NCI-H2029 (cell line): ENCODE measurements at places on chromosomes 7 and 10.

DNA sequence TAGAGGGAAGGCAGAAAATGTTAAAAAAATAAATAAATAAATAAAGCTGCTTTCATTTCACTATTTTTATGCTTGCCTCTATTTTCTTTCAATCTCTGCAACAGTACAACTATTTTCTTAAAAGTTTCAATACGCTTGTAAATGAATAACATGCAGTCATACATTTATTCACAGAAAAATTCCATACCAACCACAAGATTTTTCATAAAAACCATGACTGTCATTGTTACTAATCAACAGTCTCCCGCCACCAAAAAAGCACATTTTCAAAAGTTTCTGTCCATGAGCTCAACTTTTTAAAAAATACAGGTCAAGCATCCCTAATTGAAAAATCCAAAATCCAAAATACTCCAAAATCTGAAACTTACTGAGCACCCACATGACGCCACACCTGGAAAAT lies 5.3 kb downstream of the PARD3 start:
- no peak for DNase-seq

DNA sequence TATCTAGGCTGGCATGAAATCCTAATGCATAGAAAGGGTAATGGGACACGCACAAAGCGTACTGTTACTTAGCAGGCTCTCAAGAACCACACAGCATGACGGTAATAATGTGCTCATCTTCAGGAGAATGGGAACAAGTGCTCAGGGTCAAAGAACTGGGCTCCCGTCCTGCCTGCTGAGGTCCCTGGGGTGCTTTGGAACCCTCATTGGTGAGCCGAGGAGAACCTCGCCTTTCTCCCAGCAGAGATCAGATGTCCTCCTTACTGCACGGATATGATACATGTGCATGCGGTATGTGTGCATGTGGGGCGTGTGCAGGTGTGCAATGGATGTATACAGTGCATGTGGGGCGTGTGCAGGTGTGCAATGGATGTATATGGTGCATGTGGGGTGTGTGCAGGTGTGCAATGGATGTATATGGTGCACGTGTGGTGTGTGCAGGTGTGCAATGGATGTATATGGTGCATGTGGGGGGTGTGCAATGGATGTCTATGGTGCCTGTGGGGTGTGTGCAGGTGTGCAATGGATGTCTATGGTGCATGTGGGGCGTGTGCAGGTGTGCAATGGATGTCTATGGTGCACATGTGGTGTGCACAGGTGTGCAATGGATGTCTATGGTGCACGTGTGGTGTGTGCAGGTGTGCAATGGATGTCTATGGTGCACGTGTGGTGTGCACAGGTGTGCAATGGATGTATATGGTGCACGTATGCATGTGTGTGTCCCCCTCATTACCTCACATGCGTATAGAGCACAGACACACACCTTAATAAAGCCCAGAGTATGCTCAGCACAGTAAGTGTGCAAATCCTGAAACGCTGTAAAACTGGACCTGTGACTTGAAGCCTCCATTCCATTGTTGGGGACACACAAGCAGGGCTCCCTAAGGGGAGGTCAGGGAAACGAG lies 336.3 kb downstream of the PTPRN2 start:
- no peak for DNase-seq

DNA sequence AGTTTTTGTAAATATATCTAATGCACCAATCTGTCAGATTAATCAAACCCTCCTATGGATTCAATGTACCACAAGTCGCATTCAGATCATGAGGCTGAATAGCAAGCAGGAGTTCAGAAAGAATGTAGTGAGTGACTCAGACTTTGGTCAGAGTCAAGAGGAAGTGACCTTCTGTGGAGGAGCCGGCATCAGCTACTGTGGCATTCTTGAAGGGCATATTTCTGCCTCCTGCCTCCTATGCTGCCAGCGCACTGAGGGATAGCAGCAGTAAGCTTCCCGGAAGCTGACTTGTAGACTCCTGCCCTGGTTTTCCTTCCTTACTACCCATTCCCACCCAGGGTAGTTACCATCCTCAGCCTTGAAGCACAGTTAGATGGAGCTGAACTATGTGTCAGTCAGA lies 867.5 kb downstream of the NRG3 start:
- no peak for DNase-seq

DNA sequence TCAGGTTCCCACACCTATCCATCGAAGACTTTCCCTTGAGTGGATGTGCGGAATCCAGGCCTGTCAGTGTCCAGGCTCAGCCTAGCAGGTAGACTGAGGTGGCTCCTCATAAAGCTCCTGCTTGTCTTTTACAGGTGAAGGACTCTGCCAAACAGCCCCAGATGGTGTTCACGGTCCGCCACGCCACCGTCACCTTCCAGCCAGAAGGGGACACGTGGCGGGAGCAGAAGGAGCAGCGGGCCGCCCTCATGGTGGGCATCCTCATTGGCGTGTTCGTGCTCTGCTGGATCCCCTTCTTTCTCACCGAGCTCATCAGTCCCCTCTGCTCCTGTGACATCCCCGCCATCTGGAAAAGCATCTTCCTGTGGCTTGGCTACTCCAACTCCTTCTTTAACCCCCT lies 13.9 kb downstream of the HTR5A start:
- no peak for DNase-seq

- no peak for DNase-seq
Measured at GRCh38 chr10:118773041-118773440, 18.3 kb upstream of the CACUL1 start.

- no peak for DNase-seq
Measured at GRCh38 chr7:2154121-2154520, 78.6 kb downstream of the MAD1L1 start.

- DNase-seq: no peak
Measured at GRCh38 chr10:62188021-62188616, 80.5 kb downstream of the RTKN2 start.

GRCh38 chr10:29378106-29378505 lies 89.2 kb downstream of the LYZL1 start:
- DNase-seq: no peak

DNA sequence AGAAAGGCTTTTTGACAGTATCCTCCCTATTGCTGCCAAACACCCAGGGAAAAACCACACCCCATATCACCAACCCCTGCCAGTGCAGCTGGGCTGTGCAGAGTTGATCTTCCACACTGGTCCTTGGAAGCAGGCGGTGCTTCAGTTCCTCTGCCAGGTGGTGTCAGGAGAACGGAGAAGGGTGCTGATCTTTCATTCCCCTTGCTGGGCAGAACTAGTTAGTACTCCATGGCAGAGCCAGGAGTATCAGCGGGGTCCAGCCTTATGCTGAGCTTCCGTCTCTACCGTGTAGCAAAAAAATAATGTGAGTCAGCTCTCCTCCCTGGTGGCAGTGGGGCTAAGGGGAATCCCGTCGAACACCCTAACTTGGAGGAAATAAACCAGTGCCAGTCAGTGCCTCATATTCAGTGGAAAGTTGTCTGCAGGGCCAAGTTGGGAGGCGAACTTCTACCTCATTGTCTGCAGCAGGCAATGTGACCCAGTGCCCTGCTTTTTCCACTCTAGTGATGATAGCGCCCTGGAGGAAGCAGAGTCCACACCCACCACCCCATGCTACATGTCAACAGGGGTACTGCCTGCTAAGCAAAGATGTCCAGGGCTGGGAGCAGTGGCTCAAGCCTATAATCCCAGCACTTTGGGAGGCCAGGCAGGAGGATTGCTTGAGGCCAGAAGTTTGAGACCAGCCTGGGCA lies 175.4 kb downstream of the AUTS2 start:
- DNase-seq: no peak

GRCh38 chr7:130853503-130854279 lies 119.7 kb upstream of the KLF14 start:
- DNase-seq: no peak

DNA sequence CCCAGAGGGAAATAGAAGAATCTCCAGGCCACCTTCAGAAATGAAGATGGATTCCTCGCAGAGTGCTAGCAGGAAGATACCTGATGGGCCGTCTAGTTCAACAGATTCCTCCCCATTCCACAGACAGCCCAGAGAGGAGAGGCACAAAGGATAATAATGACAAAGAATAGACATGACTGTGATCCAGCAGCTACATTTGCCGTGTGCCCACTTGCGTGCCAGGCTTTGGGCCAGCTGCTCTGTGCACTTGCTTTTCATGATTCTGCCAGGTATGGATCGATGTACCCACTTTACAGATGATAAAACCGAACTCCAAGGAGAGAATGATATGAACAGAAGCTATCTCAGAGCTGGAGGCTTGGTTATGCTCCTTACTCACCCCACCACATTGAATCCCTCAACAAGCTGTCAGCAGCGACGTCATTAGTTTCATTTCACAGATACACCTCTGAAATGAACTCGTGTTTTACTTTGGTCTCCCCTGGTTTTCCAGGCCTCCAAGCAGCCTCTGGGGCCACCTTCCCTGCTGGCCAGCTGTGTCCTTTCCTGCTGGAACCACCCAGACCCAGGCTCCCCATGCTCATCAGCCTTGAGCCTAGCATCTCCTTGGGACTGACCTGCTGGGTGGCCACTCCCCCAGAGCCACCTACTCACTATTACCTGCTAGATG lies 11.9 kb upstream of the WDFY4 start:
- no peak for DNase-seq

- DNase-seq: no peak
Measured at GRCh38 chr10:50381642-50382041, 130.3 kb upstream of the ASAH2 start.

- DNase-seq: no peak
Measured at GRCh38 chr7:18831419-18831818, 286.0 kb downstream of the TWIST1 start.

- DNase-seq: no peak
Measured at GRCh38 chr10:79092292-79092896, 23.6 kb downstream of the ZMIZ1 start.

DNA sequence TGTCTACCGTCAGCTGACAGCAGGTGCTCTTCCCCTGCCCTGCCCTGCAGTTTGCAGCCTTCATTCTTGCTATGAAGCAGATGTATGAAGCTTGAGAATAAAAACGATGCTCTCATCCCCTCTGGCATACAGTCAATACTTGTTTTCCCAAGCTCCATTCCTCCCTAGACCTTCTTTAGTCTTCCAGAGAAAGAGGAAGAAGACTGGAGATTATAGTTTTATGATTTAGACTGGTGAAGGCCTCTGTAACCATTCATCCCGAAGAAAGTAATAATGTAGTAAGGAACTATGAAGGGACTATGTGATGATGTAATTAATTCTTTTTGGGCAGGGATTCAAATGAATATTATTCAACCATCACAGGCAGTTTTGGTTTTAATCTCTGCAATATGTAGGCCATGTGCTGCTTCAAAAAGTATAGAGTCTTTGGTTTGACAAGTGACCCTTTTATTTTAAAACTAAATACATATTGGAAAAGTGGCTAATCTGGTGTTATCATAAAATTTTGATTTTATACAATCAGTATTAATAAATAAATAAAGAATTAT lies 242.4 kb upstream of the KIAA1217 start:
- DNase-seq: no peak

GRCh38 chr10:3595736-3596135 lies 189.3 kb downstream of the KLF6 start:
- no peak for DNase-seq

DNA sequence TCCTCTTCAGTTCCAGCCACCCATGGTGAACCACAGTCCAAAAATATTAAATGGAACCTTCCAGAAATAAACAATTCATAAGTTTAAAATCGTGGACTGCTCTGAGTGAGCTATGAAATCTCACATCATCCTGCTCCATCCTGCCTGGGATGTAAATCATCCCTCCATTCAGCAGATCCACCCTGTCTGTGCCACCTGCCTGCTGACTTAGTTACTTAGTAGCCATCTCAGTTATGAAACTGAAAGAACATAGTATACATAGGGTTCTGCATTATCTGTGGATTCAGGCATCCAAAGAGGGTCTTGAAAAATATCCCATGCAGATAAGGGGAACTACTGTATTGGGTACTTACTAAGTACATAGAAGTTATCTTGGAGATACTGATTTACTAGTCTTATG lies 89.0 kb downstream of the ST8SIA6 start:
- DNase-seq: no peak

- peak; percentile 0 for DNase-seq
Measured at GRCh38 chr10:92880233-92880861, 32.0 kb downstream of the EXOC6 start.

- no peak for DNase-seq
Measured at GRCh38 chr10:62618576-62619412, 185.7 kb upstream of the ADO start.

DNA sequence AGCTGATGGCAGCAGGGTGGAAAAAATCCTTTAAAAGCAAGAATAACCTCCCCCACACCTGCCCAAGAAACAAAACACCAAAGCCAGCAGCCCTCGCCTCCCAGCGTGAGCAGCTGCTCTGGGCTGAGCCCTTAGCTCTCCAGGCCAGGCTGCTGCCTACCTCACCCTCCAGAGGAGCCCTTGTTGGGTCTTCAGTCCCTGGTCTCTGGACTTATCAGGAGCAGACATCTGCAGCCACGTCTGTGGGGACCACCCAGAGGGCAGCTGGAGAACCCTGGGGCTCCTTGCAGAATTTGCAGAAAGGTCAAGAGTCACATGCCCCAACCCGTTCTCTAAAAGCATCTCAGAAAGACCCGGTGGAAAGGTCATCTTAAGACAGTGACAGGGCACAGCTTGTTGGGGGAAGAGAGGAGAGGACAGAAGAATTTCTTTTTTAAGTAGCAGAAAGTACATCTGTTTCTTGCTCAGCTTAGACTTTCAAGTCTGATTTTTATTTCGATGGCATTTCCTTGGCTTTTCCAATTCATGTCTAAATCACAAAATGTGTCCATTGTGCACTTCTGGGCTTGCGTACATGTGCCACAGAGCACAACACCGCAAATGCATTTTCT lies 425.7 kb upstream of the NFE2L3 start:
- no peak for DNase-seq
